ENCODE measurements at places on chromosomes 4 and X.

DNA sequence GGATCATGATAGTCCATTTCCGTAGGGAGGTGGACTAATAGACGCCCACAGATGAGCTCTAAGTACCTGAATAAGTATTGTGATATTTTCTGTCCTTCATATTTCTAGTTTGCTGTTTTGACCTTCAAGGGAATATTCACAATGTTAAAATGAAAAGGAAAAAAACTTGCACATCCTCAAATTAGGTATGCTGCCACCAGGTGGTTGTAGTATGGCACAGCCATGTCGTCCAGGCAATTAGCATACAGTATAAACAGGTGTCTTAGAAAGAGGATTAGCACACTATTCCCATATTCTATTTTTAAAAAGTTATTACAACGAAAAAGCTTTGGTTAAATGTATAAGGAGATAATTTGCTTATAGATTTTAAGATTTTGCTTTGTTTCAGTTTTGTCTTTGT is 802.0 kb downstream of the RPA4 start:
- DNase-seq: peak; percentile 55

DNA sequence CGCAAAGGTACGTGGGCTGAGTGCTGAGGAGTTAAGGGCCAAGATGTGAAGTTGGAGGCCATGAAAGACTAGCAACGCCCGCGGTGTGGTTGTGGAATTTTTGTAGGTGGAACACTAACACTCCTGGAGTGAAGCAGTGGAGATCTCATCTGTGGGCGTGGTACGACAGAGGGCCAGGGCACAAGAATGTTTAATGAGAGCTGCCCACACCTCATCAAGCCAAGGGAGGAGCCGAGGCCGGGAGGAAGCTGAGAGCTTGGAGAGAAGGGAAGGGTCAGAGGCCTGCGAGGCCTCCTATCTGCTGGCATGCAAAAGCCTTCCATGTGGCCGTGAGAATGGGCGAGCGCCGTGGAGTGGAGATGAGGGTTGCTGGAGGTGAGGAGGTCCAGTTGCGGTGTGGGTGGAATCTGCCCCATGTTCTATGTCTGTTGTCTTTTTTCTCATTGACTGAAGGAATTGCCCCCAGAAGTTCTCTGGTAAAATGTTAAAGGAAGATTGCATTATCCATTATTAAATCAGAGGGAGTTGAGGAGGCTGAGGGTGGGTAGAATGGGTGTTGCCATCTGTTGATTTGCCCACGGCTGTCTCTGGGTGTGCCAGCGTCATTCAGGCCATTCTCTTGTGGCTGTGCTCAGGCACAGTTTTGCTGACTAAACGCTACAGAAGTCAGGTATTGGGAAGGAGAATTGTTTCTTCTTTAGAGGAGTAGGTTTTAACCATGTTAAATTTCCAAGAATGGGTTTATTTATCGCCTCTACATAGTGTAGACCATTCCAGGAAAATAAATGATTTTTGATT is 19.8 kb downstream of the SNX25 start:
- no peak for DNase-seq

- DNase-seq: no peak
Observed at GRCh38 chrX:20221902-20222301, 44.8 kb downstream of the RPS6KA3 start.

DNA sequence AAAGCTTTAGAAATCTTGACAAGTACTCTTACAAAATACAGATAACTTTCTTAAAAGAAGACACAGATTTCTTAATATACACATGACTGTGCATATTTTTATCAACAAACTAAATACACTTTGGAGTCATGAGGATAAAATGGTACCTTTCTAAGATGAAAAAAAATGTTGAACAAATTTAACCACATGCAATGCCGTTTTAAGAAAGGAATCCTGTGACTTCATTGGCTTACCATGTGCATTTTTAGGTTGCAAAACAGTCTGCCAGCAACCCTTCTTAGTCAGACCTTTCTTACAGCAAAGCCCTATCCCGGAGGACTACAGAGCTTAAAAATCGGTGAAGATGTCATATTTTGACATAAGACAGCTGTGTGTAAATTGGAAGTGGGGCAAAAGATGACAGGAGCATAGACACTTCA is 51.7 kb downstream of the GASK1B start:
- DNase-seq: peak; percentile 68

DNA sequence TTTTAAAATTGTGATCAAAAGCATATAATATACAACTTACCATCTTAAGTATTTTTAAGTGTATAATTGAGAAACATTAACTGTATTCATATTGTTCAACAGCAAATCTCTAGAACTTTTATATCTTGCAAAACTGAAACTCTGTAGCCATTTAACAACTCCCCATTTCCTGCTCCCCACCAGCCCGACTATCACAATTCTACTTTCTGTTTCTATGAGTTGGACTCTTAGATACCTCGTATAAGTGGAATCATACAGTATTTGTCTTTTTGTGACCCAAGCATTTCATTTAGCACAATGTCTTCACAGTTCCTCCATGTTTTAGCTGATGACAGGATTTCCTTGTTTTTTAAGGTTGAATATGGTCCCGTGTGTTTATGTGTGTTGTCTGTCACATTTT is 106.0 kb downstream of the LRBA start:
- DNase-seq: no peak

DNA sequence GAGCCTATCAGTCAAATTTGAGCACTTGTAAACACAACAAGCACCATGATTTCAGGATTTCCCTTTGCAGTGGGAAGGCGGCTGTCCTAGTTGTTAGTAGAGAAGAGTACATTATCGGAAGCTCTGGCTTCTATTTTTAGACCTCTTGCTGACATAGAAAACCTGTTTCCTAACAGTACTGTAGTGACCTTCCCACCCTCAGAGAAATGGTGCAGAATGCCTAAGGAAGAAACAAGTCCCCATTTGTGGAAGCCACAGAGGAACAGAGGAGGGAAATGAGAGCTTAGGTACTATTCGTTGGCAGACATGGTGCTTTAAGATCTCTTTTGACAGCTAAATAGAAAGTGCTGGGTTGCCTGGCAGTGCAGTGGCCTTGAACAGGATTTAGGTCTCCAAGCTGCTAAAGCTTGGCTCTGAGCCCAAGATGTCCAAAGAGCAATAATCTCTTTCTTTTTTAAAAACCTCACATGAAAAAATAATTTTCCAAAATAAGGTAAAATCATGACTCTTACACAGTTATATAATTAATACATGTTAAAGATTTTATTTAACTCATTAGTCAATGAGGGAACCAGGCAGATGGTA is 24.9 kb downstream of the GLRA2 start:
- DNase-seq: no peak

GRCh38 chr4:17230727-17231126 is 281.2 kb downstream of the QDPR start:
- DNase-seq: no peak

GRCh38 chrX:109464231-109464630 is 17.7 kb downstream of the GUCY2F start:
- DNase-seq: no peak

- DNase-seq: no peak
Observed at GRCh38 chr4:98151145-98151924, 8.1 kb upstream of the STPG2 start.

DNA sequence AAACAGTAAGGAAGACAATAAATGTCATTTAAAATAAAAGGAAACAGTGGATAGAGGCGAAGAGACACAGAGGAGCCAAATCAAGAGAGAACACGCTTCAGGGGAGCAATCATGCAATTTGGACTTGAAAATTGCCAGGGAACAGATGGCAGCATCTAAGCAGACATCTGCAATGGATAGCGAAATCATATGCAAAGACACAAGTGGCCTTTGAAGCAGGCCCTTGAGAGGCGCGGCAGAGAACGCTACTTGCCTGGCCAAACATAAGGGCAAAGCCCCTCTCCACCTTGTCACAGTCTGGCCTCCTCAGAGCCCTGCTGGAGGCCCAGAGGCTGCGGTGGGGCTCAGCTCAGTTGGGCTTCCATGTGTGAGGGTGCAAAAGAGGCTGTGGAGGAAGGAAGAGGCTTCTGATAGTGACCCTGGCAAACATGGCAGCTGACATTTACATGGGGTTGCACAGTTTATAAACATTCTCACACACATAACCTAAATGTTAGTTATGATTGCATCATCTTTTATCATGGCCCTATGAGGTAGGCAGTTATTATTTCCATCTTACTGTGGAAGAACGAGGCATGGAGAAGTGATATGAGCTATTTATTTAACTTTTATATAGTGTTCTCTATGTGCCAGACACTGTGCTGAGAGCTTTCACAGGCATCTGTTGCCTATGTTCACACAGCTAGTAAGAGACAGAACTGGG is 18.3 kb downstream of the ADGRG4 start:
- no peak for DNase-seq

- no peak for DNase-seq
Observed at GRCh38 chr4:150971901-150972300, 43.2 kb downstream of the LRBA start.

DNA sequence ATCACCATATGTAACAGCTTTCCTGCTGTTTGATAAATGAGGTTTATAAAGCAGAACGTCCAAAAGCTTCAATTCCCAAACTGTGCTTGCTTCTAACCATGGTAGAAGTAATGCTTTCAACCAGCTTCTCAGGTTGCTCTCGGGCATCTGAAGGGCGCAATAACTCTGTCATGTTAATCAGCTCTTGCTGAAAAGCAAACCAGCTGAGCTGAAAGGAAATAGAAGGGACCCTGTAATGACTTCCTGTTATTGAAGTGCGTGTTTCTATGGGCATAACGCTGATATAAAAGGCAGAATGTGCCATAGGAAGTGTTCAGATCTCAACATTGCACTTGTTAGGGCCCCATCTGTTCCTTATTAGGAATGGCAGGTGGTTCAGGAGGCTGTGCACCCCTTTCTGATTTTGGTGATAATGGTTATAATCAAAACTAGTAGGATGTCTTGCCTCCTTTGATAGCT is 21.2 kb downstream of the HERC3 start:
- no peak for DNase-seq

DNA sequence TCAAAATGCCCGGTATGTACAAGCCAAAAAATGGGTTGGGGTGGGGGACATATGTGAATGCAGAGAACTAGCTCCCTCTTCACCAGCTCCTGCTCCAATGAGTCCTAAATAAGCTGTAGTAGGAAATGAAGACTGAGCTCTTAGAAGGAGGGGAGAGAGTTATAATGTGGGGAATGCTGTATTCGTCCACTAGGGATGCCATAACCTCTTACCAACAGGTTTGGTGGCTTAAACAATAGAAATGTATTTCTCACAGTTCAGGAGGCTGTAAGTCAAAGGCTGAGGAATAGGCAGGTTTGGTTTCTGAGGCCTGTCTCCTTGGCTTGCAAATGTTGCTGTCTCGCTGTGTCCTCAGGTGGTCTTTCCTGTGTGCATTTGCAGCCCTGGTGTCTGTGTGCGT is 4.4 kb upstream of the INPP4B start:
- DNase-seq: no peak

- DNase-seq: no peak
Observed at GRCh38 chr4:20288846-20289512, 37.3 kb downstream of the SLIT2 start.

GRCh38 chrX:54529151-54529550 is 868 bp upstream of the GNL3L start:
- DNase-seq: no peak

GRCh38 chr4:1091561-1091995 is 21.8 kb downstream of the RNF212 start:
- no peak for DNase-seq

DNA sequence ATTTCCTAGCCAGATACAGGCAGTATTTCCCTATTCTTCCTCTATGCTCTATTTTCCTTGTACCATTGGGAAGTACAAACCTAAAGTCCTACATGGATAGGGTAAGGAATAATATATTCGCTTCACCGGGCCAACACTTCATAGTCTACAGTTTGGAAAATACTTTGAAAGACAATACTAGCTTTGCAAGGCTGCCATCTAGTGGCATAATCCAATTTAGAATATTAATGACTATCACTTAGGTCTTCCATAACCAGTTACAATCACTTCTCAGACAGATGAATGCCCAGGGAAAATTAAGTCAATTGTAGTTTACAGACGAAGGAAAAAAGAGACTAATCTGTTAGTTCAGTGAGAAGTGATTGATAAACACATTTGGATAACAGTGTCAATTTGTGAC is 141.0 kb upstream of the FAM47C start:
- DNase-seq: peak; percentile 57

GRCh38 chrX:2299871-2300270 is 200.9 kb downstream of the DHRSX start:
- DNase-seq: no peak

DNA sequence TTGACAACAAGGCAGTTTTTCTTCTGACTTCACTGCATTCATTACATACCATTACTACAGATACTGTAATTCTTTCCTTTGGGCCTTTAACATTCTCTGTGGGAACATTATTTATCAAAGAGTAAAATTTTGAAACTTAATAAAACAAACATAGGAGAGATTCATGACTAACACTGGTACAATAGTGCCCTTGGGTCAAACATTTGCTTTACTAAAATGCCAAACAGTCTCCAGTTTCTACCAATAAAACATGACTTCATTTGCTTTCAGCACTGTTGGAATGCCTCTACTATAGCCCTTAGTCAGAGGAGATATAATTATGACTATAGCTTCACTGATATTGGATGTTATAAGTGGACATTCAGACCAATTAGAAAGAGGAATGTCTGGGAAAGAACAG is 481.5 kb downstream of the PACRGL start:
- peak; percentile 39 for DNase-seq

DNA sequence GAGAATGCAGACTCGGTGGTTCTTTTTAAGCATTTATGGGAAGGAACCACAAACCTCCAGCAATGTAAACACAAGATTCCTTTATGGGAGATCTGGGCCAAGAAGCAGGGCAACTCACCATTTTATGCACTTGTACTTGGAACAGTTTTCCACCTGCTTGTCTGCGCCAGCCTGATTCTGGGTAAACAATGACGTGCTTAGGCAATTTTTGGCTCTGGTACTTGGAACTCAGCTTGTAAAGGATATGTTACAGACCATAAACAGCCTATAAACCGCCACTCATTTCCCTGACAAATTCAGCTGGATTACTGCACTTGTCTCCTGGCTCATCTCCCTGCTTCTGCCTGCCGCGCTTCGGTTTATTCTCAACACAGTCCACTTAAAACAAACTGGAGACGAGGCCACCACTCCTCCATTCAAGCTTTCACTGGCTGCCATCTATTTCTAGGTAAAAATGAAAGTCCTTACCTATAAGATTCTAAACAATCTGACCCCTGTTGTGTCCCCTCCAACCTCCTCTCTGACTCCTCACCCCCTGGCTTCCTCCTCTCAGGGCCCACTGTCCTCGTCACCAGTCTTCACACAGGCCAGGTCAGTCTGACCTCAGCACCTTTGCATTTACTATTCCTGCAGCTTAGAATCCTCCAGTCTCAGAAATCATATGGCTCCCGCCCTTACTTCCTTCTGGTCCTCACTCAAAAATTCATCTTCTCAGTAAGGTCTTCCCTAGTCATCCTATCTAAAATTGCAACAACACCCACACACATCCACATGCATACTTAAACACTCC is 205.9 kb upstream of the GALNT7 start:
- peak; percentile 91 for DNase-seq

GRCh38 chr4:44462259-44462658 is 13.7 kb upstream of the KCTD8 start:
- DNase-seq: no peak

- DNase-seq: no peak
Observed at GRCh38 chr4:38222892-38223291, 262.7 kb downstream of the PTTG2 start.

GRCh38 chr4:61182915-61183314 is 17.2 kb upstream of the ADGRL3 start:
- no peak for DNase-seq

- no peak for DNase-seq
Observed at GRCh38 chrX:24145303-24146186, 4.0 kb upstream of the ZFX start.

GRCh38 chrX:17187136-17187756 is 187.8 kb upstream of the NHS start:
- no peak for DNase-seq
